ENCODE measurements at places on chromosomes 2 and 18.

DNA sequence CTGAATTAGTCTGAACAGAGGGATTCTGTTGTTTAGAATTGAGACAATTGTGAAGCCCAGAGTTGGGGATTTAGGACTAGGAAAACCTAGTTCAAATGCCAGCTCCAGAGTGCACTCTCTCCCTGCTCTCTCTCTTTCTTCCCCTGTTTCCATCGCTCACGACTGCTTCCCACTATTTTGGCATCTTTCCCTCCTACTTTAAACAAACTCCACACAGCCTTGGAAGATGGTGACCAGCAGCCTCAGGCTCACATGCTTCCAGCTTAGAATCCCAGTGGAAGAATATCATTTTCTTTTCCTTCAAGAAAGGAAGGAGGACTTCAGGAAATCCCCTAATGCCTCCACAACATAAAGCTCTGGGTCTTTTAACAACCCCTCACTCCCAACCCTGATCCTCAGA is 6.1 kb upstream of the DNMT3A start:
- no peak for DNase-seq

- no peak for DNase-seq
Measured at GRCh38 chr2:7704296-7704865, 787.2 kb downstream of the RNF144A start.

DNA sequence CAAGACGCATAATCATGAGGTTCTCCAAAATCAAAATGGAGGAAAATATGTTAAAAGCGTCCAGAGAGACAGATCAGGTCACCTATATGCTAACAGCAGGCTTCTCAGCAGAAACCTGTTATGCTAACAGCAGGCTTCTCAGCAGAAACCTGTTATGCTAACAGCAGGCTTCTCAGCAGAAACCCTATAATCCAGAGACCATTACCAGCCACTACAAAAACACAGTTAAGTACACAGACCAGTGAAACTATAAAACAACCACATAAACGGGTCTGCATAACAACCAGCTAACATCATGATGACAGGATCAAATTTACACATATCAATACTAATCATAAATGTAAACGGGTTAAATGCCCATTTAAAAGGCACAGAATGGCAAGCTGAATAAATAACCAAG is 1548.4 kb upstream of the TMEFF2 start:
- DNase-seq, result no peak

- DNase-seq, result no peak
Measured at GRCh38 chr2:21420553-21421335, 297.0 kb downstream of the TDRD15 start.

GRCh38 chr18:55360061-55360460 is 227.9 kb downstream of the TCF4 start:
- no peak for DNase-seq

GRCh38 chr2:110678457-110679336 is 834 bp upstream of the BUB1 start:
- DNase-seq, result no peak

GRCh38 chr2:20444101-20444992 is 2.5 kb upstream of the RHOB start:
- no peak for DNase-seq

GRCh38 chr2:190984595-190984994 is 29.4 kb downstream of the STAT1 start:
- DNase-seq, result no peak

Data from activated CD8-positive, alpha-beta memory T cell treated with anti-CD3 and anti-CD28 coated beads for 1 hour (primary cell).